Effector CD8-positive, alpha-beta T cell (primary cell): ENCODE measurements at places on chromosomes 5 and 9.

- no peak for DNase-seq
Measured at GRCh38 chr5:106488407-106488806, 1182.3 kb downstream of the EFNA5 start.

GRCh38 chr5:142900927-142901326 is 130.8 kb downstream of the ARHGAP26 start:
- DNase-seq: no peak

DNA sequence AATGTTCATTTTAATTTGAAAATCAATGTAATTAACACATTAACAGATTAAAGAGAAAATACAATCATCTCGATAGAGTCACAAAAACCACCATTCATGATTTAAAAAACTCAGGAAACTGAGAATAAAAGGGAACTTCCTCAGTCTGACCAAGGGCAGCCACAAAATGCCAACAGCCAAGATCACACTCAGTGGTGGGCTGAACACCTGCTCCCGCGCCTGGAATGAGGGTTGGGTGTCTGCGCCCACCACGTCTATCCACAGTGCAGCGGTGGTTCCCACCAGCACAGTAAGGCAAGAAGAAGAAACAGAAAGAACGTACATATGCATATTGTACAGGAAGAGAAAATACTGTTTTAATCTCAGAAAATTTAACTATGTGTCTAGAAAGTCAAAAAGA is 11.7 kb upstream of the NSMF start:
- DNase-seq: no peak

DNA sequence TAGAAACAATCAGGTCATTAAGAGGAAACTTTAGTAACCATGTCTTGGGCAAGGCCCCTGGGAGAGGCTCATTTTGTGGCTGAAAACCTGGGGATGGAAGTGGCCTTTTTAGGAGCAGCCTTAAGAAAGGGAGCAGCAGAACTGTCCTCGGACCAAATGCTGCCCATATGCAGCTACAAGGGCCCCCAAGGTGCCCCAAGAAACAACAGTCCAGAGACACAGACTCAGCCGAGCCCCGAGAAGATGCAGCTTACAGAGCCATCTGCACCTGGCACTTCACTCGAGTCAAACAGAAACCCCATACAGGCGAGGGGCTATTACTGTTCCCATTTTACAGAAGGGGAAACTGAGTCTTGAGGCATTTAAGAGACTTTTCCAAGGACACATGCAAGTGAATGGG is 58.0 kb downstream of the COL23A1 start:
- no peak for DNase-seq

GRCh38 chr5:142353071-142353472 is 28.3 kb upstream of the SPRY4 start:
- no peak for DNase-seq

- no peak for DNase-seq
Measured at GRCh38 chr5:121053055-121053985, 589.2 kb downstream of the PRR16 start.

- DNase-seq: no peak
Measured at GRCh38 chr9:75108571-75108970, 20.3 kb downstream of the OSTF1 start.

- DNase-seq: no peak
Measured at GRCh38 chr5:139961435-139962157, 81.5 kb downstream of the NRG2 start.

GRCh38 chr5:90985341-90985740 is 397.8 kb downstream of the ARRDC3 start:
- DNase-seq: no peak

DNA sequence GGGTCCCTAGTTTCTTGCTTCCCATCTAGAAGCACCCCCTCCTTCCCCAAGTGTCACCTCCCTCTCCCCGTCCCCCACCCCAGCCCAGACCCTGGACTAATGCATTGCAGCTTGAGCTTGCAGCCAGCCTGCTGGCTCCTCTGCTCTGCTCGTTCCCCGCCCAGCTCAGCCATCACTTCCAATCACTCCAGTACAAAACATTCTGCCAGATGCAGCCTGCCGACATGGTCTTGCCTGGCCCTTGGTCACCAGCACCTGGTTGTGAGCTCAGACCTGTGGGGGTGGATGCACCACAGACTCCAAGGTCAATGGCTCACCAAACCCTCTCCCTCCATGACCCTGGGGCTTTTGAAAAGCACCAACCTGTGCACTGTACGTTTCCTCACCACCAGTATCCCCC is 172.9 kb upstream of the SMIM23 start:
- no peak for DNase-seq

DNA sequence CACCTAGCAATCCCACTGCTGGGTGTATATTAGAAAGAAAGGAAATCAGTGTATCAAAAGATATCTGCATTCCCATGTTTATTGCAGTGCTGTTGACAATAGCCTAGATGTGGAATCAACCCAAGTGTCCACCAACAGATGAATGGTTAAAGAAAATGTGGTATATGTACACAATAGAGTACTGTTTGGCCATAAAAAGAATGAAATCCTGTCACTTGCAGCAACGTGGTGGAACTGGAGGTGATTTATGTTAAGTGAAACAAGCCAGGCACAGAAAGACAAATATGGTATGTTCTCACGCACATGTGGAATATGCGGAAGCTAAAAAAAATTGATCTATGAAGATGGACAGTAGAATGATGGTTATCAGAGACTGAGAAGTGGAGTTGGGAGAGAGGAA is 221.6 kb upstream of the DAP start:
- DNase-seq: no peak

DNA sequence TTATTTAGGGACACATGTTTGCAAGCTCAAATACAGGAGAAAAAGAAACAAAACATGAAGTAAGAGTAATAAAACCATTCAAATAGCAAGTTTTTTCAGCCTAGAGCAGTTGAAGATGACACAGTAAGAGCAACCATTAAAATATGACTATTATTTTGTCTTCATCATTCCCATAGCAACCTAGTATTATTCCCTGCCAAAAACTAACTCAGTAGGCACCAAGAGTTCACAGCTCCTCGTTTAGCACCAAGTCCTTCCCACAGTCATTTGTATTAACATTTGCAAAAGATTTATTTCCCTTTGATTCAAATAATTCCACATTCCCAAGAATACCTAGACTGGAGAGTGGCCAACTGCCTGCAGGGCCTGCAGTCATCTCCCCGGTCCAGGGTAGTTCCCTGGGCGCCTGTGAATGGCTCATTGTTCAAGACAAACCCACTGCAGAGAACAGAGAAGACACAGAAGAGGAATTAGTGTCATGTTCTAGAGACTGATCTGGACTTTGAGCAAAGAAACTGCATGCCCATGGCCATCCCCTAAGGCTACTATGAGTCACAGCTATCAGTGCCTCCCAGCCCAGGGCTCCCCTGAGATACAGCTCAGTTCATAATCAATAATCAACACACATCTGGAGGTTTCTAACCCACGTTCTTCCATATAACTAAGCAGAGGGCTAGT is 139.1 kb upstream of the MAP3K1 start:
- no peak for DNase-seq

- DNase-seq: no peak
Measured at GRCh38 chr9:95778957-95779356, 96.5 kb upstream of the ERCC6L2 start.

- DNase-seq: no peak
Measured at GRCh38 chr5:168114444-168115017, 176.9 kb upstream of the WWC1 start.

DNA sequence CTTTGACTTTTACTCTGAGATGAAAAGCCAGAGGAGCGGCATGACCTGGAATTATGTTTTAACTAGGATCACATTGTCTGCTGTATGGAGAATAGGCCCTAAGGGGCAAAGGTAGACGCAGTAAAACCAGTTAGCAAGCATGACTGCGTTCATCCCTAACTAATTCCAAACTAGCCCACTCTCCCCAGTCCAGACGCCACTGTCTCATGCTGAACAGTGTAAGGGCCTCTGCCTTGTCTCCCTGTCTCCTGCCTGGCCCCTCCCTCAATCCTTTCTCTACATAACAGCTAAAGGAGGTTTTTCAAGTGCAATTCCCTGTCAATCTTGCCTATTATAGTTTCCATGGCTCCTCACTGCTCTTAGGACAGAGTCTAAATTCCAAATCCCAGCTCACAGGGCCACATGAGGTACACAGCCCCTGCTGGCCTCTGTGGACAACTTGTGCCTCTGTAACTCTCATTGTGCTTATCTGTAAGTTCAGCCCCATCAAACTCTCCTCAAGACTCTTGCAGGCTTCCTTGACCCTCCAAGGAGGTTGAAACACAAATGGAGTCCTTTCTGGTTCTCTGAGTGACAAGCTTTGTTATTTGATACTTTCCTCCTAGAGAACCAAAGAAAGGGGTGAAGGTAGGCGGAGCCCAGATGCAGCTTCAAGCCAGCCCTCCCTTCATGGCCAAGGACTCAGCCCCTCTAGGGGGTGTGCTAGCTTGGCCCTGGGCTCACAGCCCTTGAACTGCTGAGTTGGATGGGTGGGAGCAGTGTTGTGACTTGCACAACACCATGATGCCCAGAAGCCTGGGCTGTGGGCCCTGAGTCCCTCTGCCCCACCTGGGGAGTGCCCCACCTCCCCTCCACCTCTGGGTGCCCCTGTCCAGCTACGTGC is 16.0 kb upstream of the SLC22A4 start:
- DNase-seq: no peak

GRCh38 chr9:137720571-137721110 is 101.8 kb downstream of the EHMT1 start:
- no peak for DNase-seq

- no peak for DNase-seq
Measured at GRCh38 chr5:19795218-19795617, 192.8 kb downstream of the CDH18 start.

GRCh38 chr9:89920131-89920530 is 315.3 kb downstream of the GADD45G start:
- no peak for DNase-seq

GRCh38 chr9:97853844-97854695 is 1.0 kb downstream of the FOXE1 start:
- DNase-seq: no peak

DNA sequence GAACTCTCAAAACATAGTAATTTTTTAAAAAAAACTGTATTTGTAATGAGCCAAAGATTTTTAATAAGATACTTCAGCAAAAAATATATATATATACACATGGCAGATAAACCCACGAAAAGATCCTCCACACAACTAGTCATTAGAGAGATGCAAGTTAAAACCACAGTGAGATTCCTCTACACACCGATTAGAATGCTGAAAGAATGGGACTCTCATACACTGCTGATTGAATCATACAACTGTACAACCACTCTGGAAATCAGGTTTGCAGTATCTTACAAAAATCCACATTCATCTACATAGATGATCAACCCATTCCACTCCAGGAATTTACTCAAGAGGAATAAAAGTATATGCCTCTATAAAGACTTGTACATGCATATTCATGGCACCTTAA is 43.7 kb downstream of the RASEF start:
- no peak for DNase-seq

GRCh38 chr9:121249563-121249962 is 18.4 kb upstream of the GSN start:
- no peak for DNase-seq

GRCh38 chr5:103101079-103101750 is 18.7 kb downstream of the GIN1 start:
- DNase-seq: no peak

GRCh38 chr9:107976767-107977166 is 487.2 kb upstream of the KLF4 start:
- DNase-seq: no peak

DNA sequence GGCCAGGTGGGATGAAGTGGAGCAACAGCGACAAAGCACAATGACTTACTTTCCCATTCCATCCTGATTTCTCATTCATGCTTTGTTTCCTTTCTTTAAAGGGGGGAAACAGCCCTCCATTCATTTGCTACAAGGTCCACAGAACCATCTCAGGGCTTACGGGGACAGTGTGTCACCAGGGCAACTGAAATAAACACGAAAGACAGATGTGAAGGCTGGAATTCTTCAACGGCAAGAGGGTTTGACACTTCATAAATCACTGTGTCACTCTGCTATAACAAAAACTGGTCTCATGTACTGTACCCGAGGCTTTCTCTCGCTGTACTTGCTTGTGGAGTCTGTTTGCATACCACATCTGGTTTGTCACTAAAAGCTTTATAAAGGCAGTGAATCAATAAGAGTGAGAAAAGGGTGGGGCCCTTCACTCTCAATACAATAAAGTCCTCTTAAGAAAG is 150.8 kb downstream of the EFNA5 start:
- no peak for DNase-seq

DNA sequence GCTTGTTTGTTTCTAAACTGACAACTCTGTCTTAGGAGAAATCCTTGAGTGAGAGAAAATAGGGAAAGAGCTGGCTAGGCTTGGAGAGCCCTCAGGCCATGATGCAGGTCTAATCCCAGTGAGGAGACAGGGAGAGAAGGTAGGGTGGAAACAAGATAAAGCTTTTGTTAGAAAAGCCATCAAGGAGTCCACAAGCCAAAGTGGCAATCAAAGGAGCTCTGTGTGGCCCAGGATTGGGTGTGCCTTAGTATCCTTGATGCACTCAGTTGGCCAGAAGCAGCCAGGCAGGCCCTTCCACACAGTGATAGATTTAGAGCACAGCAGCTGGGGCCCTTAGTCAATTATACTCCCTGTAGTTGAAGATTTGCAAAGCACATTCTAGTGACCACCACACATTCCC is 73.9 kb downstream of the ALDH7A1 start:
- no peak for DNase-seq

GRCh38 chr5:78594021-78594420 is 54.6 kb downstream of the LHFPL2 start:
- no peak for DNase-seq

DNA sequence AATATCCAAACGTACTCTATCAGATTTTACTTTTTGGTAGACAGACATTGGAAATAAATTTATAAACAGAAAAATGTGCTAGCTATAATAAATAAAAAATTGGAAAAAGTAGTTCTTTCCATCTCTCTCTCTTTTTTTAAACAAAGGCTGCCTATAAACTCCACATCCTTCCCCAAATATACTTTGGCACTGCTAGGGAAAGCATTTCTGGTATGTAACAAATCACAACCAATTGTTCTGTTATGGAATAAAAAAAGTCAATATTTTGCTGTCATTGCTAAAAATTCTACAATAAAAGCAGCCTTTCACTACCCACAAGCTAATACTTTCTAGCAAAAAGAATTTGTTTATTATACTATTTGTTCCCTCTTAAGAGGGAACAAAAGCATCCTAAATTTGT is 169.2 kb upstream of the TARS1 start:
- no peak for DNase-seq

GRCh38 chr9:2271426-2271825 is 256.3 kb downstream of the SMARCA2 start:
- DNase-seq: no peak

DNA sequence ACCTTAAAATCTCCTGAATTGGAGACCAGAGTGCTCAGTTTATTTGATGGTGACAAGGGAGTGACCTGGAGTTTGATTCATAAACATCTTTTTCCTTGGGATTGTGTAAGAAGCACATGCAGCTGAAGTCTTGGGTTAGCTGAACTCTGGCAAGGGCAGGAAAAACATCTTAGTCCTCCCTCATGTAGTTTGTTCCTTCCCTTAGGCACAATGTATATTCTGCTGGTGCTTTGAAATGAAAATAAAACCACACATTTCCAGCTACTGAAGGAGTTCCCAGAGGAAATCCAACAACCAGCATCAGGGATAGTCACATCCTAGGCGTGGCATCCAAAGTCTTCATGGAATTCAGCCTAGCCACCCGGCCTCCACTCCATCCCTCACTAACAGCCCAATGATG is 95.2 kb upstream of the PAPPA start:
- no peak for DNase-seq
